Large intestine (tissue), 12 donors: ENCODE measurements at places on chromosomes 6 and 20.

GRCh38 chr6:163352011-163352685 lies 62.4 kb upstream of the QKI start:
- no peak for DNase-seq

GRCh38 chr6:127462376-127462775 lies 3.2 kb upstream of the KIAA0408 start:
- DNase-seq: no peak

GRCh38 chr6:161543684-161544309 lies 269.9 kb upstream of the AGPAT4 start:
- no peak for DNase-seq

DNA sequence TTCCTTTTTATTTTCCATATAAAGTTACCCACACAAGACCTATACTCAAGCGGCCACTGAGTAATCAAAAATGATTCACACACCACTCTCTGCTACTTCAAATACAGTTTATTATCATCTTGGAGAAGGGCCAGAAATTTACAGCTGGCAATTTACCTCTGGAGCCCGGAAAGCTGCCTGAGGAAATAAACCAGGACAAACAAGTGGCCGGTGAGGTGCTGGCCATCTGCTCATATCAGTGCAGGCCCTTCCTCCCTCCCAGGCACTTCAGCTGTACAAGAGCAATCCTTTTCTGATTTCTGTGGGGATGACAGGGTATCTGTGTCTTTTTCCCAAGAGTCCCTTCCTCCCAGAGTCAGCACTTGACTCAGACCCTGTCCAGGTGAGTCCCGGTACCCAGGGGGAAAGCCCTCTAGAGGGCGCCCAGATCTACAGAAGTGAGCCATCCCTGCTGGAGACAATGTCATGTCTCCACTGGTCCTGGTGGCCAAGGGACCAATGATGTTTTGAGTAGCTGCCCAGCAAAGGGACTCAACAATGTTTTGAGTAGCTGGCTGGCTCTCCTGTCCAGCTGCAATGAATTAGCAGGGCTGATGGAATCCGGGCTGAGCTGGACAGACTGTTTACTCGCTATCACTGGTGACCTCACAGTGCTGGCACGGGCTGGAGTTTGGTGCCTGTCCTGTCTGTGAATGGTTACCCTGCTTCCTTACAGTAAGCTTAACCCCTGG lies 23.6 kb downstream of the LRP11 start:
- peak; percentile 83 for DNase-seq

- peak; percentile 58 for DNase-seq
Observed at GRCh38 chr6:25223490-25223991, 55.6 kb upstream of the CARMIL1 start.

DNA sequence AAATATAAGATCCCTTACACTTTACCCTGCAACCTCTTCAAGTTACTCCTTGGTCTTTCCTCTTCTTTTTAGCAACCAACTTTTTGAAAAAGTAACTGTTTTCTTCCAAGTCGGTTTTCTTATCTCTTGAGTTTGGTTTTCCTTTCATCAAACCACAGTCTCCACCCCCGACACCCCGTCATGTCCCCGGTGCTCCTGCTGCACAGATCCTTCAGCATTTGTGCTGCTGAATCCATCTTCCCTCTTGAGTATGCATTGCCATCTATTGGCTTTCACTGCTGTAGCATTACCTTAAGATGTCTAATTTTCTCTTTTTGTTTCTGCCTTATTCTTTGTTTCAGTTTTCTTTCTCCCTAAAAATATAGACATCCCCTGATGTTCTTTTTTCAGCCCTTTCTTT lies 11.9 kb upstream of the TNFRSF21 start:
- no peak for DNase-seq

DNA sequence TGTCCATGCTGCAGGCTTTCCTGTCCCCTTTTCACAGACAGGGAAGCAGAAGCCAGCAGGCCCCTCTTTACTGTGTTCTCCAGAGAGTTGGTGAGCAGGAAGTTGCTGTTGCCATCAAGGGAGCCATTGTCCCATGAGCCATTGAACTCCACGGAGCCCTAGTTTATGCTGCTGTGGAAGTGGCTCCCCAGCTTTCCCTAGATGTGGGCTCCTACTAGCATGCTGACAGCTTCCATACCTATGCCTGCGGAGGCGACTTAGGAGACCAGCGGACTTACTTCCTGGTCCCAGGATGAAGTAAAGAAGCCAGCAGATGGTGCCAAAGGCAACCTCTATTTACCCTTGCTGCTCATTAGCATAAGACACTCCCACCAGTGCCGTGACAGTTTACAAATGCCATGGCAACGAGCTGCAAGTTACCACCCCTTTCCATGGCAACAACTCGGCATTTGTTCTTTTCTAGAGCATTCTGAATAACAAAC lies 30.8 kb upstream of the FKBP1A start:
- peak; percentile 64 for DNase-seq

DNA sequence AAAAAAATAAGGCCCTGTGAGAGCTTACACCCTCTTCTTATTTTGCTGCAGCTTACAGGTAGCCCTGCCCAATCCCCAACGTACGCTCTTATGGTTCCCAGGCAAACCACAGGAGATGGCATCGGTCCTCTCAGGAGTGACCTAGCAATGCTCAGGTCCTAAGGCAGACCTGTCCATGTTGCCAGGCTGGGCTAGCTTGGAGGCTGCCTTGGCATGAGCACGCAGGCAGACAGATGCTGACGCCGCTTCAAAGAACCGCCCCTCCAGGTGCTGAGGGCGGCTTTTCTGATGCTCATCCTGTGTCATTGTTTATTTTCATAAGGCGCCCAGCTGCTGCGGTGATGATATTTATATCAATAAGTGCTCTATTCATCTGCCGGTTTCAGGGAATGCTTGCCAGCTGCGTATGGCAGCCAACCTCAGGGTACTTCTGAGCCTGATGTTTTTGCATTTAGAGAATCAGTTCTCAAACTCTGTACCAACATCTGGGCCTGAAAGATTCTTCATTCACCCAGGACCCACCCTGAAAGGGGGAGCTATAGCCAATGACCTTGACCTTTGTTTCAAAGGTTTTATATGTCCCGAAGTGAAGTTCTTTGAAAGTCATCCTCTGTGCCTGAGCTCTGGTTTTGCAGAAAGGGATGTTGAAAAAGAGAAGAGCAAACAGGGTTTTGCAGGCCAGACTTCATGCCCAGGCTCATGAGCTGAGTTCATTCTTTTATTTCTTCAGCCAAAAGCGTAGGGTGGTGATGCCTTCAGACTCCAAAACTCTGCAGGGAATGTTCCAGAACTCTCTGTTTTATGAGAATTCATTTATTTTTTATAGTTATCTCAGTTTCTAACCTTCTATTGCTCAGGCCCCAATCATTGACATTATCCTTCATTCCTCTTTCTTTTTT lies 475.6 kb upstream of the CHD6 start:
- DNase-seq: no peak

DNA sequence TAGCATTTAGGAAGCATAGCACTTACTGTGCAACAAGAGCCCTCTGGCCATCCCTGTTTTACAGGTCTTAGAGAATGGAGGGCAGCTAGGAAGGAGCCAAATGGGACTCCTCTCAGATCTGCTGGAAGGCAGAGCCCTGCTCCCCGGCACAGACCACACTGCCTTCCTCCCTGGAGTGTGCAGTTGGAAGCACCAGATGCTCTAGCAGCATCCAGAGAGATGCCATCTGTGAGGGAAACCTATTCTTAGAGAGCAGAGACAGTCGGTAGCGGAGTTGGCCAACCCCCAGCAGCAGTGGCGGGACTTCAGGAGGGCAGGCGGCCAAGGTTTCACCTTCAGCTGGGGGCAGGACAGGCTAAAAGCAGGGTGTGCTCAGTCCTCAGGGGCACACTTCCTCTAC lies 16.7 kb upstream of the E2F1 start:
- no peak for DNase-seq

DNA sequence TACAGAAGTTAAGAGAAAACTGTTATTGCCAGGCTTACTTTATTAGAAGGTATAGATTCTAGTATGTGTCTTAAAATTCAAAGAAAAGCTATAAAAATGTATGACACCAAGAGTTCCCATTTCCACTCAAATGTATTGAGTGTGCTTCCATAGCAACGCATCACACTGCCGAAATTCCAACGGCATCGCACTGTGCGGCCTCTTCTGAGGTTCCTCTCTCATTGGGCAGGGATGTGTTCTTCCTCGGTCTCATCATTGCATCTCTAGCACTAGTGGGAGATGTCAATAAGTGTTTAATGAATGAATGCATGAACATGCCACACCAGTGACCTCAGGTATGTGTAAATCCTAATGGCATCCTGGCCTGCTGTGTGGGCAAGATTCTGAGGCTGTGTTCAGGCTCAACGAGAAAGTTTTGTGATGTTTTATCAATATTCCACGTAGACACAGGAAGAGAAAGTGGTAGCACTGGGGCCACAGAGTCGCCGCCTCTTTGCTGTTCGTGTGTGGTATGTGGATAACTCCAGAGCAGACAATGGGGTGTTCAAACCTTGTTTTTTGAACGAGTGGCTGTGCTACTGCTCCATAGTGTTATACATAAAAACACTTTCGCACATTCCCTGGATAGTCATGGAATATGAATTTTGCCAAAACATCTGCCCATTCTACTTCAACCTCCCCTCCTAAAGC lies 171.6 kb downstream of the ADGB start:
- no peak for DNase-seq

- no peak for DNase-seq
Observed at GRCh38 chr6:135566311-135567068, 69.0 kb upstream of the AHI1 start.

DNA sequence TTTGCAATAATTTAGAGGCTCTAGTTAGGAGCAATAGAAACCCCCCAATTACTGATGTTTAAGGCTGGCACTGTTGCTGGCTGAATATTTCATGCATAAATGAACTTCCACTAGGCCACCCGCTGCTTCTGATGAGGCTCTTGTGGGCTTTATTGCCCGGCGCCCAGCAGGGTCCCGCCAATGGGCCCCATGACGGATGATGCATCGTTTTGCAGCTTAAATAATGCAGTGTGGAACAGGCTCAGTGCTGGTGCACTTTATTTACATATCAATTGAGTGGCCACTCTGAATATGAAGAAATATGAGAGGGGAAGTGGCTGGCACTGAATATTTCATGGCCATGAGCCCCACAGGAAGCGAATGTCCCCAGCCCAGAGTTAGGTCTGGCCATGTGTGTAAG lies 155.3 kb upstream of the MAFB start:
- no peak for DNase-seq

DNA sequence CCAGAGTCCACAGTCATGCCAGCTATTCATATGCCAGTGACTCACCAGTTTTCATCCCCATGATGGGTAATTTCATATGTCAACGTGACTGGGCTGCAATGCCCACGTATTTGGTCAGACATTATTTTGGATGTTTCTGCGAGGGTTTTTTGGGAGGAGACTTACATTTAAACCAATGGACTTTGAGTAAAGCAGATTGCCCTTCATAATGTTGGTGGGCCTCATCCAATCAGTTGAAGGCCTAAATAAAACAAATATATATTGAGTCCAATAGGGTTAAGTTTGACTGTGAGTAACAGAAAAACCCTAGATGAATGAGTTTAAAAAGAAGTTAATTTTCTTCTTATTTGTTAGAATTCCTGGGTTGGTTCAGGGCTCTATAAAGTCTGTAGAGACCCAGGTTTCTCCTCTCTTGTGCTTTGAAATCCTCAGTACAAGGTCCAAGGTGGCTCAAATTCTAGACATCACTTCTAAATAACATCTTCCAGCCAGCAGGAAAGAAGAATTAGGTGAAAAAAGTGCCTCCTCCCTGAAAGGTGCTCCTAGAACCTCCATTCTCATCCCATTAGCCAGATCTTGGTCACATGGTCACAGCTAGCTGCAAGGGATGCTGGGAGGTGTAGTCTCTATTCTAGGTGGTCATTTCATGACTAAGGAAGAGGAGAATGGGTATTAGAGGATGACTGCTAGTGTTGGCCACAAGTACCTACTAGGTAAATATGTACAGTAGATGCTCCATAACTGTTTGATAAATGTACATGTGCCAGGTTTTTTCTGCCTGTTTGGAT lies 16.7 kb upstream of the NEDD9 start:
- DNase-seq: no peak

DNA sequence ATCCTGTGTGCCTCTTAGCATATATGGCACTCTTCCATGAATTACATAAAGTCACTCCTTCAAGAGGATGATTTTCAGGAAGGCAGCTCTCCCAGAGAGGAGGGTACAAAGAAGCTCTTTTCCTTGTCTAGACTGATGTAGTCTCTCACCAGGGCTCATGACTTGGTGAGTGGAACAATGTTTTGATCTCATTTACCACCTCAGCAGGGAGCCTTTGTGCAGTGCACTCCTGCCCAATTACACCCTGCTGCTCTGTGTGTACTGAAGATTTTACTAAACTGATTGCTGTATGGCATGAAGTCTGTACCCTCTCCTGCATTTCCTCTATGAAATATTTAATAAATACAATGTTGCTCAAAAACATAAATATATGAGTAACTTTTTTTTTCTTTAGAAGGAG lies 598.3 kb upstream of the HS3ST5 start:
- no peak for DNase-seq

GRCh38 chr6:1099264-1099663 lies 212.6 kb upstream of the FOXQ1 start:
- DNase-seq: no peak

- no peak for DNase-seq
Observed at GRCh38 chr6:782141-782540, 89.2 kb upstream of the EXOC2 start.

GRCh38 chr6:14243597-14243996 lies 126.0 kb downstream of the CD83 start:
- DNase-seq: no peak

DNA sequence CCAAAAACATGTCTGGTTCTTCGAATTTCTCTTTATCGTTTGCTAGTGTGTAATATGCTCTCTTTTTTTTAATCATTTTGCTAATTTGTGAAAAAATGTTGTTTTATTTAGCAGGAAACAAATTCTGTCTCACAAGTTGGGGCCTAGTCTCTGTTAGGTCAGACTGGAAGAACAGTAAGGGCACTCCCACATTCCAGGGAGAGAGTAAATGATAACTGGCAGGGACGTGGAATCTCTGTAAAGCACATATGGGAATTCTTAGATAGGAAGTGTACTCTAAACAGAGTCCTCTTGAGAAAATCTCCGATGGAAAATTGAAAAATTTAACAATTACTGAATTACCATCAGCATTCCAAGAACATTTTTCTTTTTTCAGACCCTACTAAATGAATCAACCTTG lies 16.4 kb upstream of the CCDC28A start:
- DNase-seq: peak; percentile 48
